C1 segment of cervical spinal cord (tissue), 14 donors: ENCODE measurements at places on chromosomes 7 and 10.

GRCh38 chr10:104077247-104077646, 8.4 kb downstream of the COL17A1 start:
- DNase-seq: peak; percentile 17

GRCh38 chr7:141748396-141748795, 10.2 kb downstream of the SSBP1 start:
- DNase-seq: no peak

GRCh38 chr10:7487528-7487927, 76.7 kb upstream of the SFMBT2 start:
- no peak for DNase-seq

DNA sequence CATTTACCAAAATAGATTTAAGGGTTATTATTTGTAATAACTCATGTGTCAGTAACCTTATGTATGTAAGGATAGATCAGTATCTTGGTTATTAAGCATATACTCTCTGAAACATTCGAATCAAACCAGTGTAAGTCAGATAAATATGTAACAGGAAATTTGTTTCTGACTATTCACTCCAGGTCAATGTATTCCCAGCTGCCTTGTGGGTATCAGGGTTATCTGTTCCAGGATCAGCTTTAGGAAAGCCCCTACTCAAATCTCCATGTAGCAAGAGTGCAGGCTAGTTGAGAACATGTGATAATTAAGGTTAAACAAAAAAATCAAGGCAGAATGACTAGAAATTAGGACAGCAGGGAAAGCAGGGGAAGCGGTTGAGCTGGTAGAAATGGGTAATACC, 201.7 kb downstream of the AUTS2 start:
- no peak for DNase-seq

GRCh38 chr7:34949361-34949760, 87.9 kb downstream of the DPY19L1 start:
- DNase-seq: no peak

DNA sequence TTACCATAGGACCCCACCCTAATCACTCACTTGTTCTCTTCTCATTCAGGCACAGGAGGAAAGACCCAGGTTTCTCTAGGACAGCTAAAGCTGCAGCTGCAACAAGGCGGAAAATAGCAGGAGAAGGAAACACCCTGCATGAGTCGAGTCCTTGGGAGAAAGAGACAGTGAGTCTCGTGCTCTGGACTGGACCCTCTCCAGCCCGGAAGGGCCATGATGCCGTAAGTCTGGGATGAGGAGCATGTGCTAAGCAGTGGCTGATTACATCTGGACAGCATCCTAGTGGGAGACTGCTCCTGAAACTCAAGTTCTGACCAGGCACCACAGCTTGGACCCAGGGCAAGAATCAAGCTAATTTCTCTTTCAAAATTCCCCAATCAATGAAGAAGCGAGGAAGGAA, 39.4 kb downstream of the FBXW4 start:
- DNase-seq: no peak

DNA sequence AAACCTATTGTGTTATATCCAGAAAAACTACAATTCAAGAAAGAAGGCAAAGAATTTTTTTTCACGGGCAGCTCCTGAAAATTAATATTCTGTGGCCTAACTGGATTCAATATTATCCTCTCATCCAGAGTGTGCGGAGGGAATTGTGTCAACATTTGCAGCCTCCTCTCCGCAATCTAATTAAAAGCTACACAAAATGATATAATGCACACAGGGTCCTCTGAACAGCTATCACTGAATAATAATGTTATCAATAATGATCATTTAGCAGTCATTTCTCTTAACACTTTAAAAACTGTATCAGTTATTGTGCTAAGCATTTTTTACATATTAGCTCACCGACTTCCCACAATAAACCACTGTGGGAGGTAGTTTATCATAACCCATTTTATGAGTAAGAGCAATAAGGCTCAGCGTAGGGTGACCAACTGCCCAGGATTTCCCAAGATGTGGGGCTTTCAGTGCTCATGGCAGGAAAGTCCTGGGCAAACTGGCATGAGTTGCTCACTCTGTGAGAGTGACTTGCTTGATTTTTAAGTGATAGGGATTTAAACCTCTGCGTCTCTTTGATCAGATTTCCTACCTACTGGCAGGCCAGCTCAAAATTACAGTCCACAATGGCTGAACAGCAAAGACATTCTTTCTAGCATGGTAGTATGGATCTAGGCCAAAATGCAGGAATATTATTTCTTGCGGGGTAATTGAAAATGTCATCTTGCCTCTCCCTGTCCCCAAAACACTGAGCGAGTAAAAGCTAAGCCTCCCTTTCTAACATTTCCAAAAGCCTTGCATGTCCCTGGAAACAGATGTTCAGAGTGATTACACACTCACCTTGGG, 65.7 kb downstream of the AOAH start:
- no peak for DNase-seq

DNA sequence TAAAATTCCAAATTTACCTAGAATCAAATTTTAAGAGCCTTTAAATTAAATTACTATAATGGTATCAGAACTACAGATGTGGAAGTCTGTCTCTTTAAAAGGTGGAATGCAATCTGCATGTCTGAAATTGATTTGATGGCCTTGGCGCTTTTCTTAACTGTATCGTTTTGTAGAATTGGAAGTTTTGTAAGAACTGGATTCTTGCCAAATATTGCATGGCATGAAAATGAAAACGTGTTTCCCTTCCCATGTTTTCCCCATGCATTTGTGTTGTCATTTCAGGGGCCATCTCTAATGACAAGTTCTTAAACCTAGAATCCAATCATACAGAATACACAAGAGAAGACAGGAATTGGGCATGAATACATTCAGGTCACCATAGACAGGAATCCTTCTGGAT, 162.5 kb downstream of the KIAA1217 start:
- DNase-seq: no peak

DNA sequence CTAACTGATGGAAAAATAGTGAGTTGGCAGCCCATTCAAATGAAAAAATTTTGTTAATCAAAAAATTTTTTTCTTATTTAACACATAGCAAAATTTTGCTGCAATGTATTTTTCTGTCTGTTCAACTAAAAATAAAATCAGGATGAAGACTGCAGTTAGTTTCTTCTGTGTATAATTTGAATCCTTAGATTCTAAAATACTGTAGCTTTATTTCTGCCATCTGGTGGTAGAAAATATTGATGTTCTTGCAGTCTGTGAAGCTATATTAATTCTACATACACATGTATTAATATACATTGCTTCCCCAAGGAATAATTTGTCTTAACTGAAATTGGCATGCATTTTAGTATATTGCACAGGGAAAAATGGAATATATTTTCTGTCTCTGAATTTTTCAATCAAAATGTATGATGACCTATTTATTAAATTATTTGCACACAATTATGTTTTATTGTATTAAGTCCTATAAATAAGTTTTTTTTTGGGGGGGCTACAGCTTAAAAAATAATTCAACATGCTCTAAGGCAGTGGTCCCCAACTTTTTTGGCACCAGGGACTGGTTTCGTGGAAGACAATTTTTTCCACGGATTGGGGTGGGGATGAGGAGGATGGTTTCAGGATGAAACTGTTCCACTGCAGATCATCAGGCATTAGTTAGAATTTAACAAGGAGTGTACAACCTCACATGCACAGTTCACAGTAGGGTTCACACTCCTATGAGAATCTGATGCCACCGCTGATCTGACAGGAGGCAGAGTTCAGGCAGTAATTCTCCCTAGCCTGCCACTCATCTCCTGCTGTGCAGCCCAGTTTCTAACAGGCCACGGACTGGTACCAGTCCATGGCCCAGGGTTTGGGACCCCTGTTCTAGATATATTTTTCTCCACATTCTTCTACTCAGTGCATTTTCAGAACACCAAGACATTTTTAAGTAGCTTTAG, 119.4 kb downstream of the GNAT3 start:
- DNase-seq: no peak

GRCh38 chr10:116660860-116661259, 40.1 kb downstream of the PNLIPRP2 start:
- no peak for DNase-seq
